CD8-positive, alpha-beta memory T cell (primary cell): ENCODE measurements at places on chromosomes 7 and 10.

GRCh38 chr7:139696552-139696951 lies 81.2 kb downstream of the HIPK2 start:
- peak; percentile 25 for DNase-seq

DNA sequence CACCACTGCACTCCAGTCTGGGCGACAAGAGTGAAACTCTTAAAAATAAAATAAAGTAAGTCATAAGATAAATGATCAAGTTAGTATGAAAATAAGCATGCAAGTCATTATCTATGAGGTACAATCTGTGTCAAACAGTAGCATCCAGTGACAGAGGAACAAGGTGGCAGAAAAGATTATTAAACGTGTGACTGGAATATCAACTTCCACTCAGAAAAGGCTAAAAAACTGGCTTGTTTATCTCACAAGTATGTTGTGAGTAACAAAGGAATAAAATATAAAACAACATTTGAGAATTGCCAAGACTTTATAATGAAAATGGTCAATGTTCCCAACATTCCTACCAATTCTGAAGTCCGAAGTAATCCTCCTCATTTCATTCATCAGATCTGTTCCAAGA lies 30.3 kb downstream of the ITGB1 start:
- DNase-seq: no peak

DNA sequence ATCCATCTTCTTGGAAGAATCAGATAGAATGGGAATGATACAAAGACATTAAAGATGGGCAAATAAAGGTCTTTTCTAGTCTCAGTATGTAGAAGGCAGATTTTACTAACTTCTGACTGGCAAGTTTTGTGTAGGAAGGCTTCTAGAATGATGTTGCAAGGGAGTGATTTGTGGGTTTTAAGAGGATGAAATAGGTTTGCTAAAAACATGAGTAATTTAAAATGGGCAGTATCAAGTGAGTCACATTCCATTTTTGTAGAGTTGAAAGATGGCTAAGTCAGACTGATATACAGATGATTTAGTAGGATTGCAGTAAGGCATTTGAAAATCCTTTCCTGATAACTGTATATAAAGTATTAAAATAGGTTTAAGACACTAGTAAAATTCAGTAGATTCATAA lies 777.4 kb downstream of the SORCS1 start:
- no peak for DNase-seq

GRCh38 chr10:102316421-102316820 lies 71.1 kb downstream of the GBF1 start:
- no peak for DNase-seq

DNA sequence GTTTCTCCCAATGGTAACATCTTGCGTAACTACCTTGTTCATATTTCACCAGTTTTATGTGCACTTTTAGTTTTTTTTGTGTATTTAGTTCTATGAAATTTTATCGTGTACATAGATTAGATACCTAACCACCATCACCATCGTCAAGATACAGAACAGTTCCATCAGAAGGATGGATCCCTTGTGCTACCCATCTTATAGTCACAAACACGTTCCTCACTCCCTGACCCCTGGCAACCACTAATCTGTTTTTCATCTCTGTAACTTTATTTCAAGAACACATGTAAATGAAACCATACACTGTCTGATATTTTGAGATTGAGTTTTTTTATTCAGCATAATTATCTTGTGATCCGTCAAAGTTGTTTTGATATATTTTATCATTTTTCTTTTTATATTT lies 29.9 kb downstream of the FANK1 start:
- DNase-seq: no peak
